ENCODE measurements at places on chromosomes 16 and 17.

GRCh38 chr17:65099941-65100315 is 37.2 kb upstream of the RGS9 start:
- DNase-seq: no peak

GRCh38 chr17:61235827-61236197 is 163.8 kb upstream of the TBX2 start:
- peak; percentile 52 for DNase-seq

DNA sequence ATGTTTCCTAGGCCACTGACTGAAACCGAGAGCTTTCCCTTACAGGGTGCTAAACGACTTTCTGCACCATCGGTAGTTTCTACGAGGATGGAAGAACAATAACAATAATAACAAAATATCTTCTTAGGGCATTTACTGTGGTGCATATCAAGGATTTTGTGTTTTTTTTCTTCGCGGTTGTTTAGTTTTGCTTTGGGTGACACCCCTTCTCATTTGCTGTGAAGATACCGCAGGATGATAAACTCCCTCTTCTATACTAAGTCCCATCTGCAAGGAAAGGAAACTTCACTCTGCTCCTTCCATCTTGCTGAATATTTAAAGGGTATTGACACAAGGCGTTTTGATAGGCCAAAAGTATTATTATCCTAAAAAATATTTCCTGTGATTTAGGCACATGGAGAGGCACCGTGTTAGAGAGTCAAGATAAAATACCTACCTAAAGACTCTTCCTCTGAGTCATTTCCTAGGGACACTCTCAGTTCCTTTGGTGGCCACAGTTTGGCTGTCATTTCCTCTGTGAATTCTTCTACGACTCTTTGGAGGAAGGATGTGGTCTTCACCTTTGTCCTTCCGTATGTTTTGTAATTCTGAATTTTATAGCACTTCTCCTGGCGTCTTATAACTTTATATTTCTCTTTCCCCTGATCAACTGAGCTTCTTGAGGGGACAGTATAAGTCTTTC is 318.8 kb downstream of the CDH13 start:
- DNase-seq: no peak

GRCh38 chr17:38747463-38748148 is 530 bp downstream of the PCGF2 start:
- peak; percentile 77 for DNase-seq

DNA sequence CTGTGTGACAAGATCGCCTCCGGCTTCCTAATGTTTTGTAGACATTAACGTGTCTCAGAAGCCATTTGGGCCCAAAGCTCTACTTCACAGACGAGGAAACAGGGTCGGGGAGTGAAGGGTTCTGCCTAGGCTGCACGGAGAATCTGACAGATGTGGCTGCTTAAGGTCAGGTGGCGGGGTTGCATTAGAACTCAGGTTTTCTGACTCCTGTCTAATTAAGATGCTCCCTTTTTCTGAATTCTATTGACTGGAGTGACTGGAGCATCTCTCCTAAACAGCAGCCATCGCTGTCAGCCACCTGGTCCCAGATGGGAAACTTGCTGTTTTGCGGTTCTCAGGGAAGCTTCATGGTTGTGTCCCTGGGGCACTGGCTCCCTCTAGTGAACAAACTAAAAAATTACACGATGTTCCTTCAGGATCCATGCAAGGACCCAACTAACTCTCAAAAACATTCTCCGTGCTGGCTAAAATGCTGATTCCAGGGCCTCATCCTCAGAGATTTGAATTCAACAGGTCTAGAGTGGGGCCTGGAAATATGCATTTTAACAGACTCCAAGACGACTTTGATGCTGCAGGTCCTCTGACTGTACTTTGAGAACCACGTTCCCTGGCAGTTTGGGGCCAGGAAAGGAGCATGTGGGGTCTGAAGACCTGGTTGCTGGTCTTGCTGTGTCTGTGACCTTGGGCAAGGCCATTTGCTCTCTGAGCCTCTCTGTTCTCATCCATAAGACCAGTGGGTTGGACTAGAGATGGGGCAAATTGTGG is 117.4 kb downstream of the IRF8 start:
- no peak for DNase-seq

DNA sequence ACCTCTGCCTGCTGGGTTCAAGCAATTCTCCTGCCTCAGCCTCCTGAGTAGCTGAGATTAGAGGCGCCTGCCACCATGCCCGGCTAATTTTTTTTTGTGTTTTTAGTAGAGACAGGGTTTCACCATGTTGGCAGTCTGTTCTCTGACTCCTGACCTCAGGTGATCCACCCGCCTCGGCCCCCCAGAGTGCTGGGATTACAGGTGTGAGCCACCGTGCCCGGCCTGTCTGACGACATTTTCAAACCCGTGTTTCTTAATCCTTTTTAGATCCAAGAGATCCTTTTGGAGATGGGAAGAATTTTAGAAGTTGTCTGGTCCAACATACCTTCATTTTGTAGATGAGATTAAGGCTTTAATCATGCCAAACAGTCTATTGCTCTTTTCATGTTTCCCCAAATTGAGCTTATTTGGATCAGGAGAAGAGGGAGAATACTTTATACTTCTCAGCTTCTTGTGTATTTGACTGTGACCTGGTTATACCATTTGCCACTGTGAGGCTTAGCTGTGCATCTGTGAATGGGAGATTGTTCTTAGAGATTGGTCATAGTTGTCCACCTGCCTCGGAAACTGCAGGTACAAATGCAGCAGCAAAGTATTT is 25.8 kb downstream of the USP10 start:
- DNase-seq: no peak

GRCh38 chr17:17036524-17036998 is 5.7 kb upstream of the MPRIP start:
- DNase-seq: no peak

GRCh38 chr17:10837921-10838320 is at the start of gene PIRT:
Gene PIRT, minus strand, starts transcription at chr17:10838087. Its CDS starts 12,442 bp downstream, at chr17:10825645.
- no peak for DNase-seq

GRCh38 chr17:74874615-74875037 is 1.8 kb upstream of the FDXR start:
- no peak for DNase-seq

GRCh38 chr17:51692917-51693316 is 432.6 kb downstream of the UTP18 start:
- DNase-seq: no peak

- DNase-seq: no peak
Observed at GRCh38 chr17:55037828-55038227, 69.3 kb downstream of the STXBP4 start.

DNA sequence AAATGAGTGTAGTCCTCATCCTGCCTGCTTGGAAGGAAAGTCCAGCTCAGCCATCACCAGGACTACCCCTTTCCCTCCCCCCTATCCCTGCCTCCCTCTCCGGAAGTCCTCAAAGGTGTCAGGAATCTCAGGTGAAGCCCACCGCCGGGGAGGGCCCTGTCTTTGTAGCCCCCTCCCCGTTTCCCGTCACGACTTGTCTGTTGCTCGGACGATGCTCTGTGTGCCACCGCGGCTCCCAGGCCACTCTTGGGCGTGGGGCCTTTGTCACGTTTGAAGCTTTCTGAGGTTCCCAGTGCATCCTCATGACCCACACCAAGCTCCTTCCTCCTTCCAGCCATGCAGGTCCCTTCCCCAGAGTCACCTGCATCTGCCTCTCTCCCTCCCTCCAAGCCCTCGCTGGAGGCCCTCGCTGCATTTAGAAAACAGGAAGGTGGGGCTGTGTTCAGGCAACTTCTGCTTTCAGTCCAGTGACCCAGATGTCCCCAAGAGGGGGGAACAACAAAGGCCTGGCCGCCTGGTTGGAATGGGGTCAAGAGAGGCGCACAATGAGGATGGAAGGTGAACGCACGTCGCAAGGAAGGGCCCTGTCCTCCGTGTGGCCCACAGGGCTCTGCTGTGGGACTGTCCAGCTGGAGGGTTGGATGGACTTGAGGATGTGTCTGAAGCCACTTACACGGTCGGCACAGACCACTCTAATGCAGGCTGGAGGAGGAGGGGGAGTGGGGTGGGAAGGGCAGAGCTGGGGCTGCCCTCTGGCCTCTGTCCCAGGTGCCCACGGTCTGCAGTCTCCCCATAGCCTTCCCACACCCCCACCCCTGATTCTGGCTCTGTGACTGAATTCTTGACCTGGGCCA is 59.9 kb downstream of the OR1D5 start:
- DNase-seq: peak; percentile 44

- DNase-seq: no peak
Observed at GRCh38 chr17:45388604-45389325, 43.9 kb downstream of the ARHGAP27 start.

- no peak for DNase-seq
Observed at GRCh38 chr17:75926456-75926855, 14.4 kb downstream of the FBF1 start.

- peak; percentile 89 for DNase-seq
Observed at GRCh38 chr17:80544655-80545498, at the start of gene RPTOR. Gene RPTOR, plus strand, starts transcription at chr17:80544838. Its CDS starts 792 bp downstream, at chr17:80545630.

All from right kidney (tissue), 9 donors.